Activated naive CD4-positive, alpha-beta T cell treated with anti-CD3 and anti-CD28 coated beads, Interleukin-2, amount 50 U/mL, for 16 hours (primary cell): ENCODE measurements at places on chromosomes 11 and 22.
A peak's percentile ranks its signal among the peaks of the same experiment; 100 is the strongest.

GRCh38 chr11:115626414-115626813 is 122.2 kb upstream of the CADM1 start:
- DNase-seq = no peak

DNA sequence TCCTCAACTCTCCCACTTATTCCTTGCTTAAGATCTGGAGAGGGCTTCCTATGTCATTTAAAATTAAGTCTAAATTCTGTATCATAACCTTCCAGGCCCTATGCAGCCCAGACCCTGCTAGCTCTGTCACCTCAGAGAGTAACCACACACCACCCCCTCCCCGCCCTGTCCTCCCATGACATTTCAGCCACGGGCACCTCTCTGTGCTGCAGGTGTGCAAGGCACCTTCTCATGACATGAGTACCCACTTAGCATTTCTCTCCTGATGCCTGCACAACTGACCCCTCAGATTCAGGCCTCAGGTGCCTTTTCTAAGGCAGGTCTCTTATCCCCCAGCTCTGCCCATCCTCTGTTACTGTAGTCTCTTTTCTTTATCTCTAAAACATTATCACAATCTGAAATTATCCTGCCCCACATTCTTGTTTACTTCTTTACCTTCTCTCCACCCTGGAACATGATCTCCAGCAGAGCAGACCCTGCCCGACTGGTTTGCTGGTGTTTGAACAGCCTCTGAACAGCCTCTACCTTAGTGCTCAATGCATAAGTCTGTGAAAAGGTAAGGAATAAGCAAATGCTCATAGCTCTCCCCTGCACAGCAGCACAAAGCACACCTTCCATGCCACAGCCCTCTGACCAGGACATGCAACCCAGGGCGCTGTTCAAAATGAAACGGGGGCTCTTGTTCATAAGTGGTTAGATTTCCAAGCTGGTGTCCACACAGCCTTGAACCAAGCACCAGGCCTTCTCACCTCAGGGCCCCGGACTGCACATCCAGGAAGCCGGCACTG is 196.1 kb upstream of the B3GAT1 start:
- DNase-seq = no peak

DNA sequence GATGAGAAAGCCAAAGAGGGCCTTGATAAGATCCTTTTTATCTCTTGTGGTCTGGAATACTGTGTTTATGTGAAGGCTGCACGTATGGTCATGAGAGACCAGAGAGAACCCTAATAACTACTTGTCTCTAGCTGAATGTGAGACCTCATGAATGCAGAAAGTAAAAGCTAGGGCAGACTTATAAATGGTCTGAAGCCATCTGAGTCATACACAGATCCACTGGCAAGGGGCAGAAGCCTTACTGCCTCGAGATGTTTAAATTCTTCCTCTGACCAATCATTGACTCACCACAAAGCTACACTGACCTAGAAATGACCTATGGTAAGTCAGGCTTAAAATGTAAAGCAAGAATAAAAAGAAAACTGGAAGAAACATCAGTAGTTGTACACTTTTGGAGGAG is 22.7 kb upstream of the OR4B1 start:
- no peak for DNase-seq

DNA sequence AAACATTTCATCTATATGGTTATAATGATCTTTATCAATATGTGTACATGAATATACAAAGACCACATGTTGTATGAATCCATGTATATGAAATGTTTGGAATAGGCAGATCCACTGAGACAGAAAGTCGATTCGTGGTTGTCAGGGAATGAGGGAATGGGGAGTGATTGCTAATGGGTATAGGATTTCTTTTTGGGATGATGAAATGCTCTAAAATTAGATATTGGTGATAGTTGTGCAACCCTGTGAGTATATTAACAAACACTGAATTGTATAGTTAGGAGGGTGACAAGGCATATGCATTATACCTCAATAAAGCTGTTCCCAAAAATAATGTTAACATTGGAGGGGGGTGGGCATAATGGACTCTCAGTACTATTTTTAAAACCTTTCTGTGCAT is 5.0 kb upstream of the PTPMT1 start:
- DNase-seq = no peak

DNA sequence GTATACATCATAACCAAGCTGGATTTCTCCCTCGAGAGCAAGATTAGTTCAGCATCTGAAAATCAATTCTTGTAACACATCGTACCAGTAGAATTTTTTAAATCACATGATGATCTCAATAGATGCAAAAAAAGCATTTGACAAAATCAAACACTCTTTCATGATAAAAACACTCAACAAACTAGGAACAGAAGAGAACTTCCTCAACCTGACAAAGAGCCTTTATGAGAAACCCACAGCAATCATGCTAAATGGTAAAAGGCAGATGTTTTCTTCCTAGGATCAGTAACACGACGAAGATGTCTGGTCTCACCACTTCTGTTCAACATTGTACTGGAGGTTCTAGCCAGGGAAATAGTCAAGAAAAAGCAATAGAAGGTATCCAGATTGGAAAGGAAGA is 34.1 kb upstream of the TMPRSS4 start:
- DNase-seq = no peak

DNA sequence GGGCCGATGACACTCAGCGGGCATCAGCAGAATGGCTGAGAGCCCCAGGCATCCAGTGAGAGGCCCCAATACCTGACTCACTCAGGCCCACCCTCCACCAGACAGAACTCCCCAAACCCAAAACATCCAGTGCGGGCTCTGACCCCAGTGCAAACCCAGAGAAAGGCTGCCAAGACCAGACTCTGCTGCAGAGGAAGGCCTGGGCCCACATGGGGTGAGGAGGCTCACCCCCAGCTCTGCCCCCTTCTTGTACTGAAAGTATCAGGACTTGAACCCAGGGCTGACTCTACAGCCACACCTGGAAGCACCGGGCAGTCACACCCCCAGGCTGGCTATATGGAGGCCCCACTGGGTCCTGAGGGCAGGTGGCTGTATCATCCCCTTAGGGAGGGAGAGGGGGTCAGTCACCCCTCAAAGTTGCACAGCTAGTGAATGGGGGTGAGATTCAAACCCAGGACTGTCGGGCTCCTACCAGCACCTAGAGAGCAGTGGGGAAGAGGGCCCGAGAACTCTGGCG is 49.3 kb downstream of the IGLL1 start:
- DNase-seq = no peak

DNA sequence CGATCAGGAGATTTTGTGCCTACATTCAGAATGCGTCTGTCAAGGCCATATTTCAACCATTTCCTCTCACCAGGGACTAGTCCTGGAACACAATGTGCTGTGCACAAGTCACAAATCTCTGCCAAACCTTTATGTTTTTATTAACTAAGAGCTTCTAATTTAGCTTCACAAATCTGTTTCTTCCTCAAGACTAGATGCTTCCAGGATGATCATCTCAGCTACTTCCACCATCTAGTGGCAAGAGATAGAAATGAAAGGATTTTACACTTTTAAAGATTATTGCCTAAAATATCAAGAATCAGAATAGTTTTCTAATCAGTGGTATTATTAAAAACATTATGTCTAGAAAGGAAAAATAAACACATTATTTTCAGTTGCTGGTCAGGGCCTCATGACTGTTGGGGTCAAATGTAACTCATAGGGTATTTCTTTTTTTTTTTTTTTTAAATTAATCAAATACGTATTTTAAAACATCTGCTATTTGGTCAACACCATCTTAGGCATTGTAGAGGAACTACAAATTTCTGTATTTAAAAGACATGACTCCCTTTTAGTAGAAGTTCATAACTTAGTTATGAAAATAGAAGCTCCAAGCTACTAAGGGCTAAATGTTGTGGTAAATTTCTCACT is 1102.6 kb downstream of the DLG2 start:
- no peak for DNase-seq

DNA sequence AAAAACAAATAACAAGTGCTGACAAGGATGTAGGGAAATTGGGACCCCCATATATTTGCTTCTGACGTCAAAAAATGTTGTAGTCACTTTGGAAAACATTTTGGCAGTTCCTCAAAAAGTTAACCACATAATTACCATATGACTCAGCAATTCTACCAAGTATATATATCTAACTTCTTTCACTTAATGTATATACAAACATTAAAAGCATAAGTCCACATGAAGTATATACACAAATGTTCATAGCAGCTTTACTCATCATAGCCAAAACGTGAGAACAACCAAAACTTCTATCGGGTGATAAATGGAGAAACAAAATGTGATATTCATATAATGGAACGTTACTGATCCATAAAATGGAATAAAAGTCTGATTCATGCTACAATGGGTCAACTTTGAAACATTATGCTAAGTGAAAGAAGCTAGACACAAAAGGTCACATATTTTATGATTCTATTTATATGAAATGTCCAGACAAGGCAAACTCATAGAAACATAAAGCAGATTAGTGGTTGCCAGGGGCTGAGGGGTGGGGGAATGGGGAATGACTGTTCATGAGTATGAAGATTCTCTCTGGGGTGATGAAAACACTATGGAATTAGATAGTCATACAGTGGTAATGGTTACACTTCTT is 48.7 kb upstream of the TEAD1 start:
- no peak for DNase-seq

DNA sequence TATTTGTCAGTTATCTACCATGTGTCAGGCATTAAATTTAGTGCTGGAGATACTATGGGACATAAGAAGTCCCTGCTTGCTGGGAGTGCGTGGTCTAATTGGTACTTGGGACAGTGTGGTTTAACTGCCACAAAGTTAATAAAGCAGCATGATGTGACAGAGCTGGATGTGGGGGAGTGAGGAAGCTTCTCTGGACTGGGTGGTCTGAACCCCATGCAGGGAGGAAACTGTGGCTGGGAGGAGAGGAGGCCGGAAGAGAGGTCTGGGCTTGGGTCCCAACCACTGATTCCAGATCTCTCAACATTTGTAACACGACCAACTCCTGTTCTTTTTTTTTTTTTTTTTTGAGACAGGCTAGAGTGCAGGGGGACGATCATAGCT is 37.1 kb downstream of the ST3GAL4 start:
- DNase-seq = no peak

DNA sequence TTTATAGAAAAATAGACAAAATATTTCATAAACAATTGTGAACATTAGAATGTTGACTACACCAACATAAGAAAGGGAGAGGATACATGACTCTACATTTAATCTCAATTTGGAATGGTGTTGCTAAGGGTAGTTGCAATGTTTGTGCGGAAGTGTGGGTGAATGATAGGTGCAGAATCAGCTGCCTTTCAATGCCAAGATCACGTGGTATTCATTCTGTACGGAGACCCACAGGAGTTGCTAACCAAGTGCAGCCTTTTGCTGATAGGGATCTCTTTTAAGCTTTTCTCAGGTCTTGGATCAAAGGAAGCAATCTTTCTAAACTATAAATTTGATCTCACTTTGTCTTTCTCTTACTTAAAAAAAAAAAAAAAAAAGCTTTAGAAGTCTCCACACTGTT is 29.8 kb upstream of the CTSC start:
- no peak for DNase-seq

DNA sequence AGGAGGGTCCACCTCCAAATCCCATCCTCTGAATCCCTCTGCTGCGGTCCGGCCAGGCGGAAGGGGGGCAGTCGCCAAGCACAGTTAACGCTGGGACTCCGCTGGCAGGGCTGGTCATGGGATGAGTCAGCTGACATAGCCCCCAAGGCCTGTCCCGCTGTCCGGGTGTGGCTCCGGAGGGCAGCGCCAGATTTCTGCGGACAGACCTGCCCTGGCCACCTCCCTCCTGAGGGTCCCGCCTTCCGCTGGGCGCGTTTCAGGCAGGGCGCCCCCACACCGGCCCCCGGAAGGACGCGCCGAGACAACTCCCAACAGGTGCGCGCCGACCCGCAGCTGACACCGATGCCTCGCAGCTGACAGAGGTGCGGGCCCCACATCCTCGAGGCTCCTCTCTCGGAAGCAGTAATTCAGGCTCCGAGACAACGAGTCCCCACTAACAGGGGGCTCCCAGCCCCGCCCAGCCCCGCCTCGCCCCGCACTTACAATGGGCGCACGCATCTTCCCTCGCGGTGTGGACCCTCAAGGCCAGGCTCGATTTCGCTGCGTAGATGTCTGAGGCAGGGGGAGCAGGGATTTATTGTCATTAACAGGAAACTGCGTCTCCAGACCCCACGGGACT is 607 bp downstream of the PLAAT3 start:
- peak; percentile 43 for DNase-seq

DNA sequence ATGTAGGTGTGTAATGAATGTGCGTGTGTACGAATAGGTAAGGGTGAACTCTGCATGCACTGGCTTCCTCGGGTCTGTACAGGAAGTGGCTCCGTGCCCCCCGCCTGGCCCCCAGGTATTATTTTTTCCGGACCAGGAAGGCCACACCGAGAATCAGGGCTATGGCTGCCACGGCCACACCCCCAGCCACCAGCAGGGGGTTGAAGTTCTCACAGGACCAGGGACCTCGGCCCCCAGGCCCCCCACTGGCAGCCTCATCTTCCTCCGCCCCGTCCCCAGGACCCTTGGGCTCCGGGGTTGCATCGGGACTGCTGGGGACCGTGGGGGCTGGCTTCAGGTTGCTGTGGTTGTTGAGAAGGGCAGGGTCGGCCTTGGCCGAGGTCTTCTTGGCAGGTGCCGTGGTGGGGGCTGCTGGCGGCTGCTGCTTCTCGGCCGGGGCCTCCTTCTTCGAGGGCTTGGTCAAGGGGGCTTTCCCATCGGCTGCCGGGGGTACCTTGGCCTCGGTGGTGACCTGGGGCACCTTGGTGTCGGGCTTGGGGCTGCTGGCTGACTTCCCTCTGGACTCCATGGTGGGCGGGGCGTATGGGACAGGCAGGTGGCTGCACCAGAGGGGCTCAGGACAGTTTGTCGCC is 1.8 kb downstream of the CEND1 start:
- DNase-seq = no peak
